GM03348 (cell line): ENCODE measurements at places on chromosomes 1 and 21.

DNA sequence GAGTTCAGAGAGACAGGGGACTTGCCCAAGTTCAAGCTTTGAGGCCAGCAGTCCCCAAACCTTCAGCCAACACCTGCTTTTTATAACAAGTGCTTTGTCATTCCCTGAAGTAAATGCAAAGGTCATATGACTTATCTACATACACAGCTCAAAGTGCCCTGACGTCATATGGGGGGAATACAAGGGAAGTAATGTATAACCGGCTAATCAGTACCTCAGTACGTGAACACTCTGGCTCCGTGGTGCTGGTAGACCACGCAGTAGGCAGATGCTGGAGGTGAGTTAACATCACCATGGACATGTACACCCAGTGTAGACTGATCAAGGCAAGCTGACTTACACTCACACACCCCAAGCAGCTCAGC is 60.0 kb downstream of the BACE2 start:
- no peak for DNase-seq

- no peak for DNase-seq
Measured at GRCh38 chr1:53076165-53076564, 14.2 kb downstream of the PODN start.

- DNase-seq = no peak
Measured at GRCh38 chr1:95168761-95169351, 51.7 kb downstream of the TLCD4 start.

GRCh38 chr1:36614991-36615390 is 132.3 kb upstream of the CSF3R start:
- no peak for DNase-seq

DNA sequence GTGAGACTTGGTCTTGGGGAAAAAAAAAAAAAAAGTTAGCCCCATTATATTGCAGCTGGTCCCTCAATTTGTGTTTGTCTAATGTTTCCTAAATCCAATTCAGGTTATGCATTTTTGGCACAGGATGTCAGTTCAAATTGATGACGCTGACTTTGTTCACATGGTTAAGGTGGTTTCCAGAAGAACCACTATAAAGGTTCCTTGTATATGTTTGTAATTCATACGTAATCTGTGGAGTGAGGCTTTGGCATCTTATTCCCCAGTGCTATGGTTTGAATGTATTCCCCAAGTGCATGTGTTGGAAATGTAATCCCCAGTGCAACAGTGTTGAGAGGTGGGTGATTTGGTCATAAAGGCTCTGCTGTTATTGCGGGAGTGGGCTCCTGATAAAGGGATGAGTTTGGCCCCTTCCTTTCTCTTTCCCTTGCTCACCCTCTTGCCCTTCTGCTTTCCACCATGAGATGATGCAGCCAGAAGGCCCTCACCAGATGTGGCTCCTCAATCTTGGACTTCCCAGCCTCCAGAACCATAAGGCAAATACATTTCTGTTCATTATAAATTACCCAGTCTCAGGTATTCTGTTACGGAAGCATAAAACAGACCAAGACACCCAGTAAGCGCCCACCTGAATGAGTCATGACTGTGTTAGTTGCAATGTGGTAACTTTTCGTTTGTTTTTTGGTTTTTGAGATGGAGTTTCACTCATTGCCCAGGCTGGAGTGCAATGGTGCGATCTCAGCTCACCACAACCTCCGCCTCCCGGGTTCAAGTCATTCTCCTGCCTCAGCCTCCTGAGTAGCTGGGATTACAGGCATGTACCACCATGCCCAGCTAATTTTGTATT is 19.5 kb upstream of the HLCS start:
- no peak for DNase-seq

- DNase-seq = no peak
Measured at GRCh38 chr1:115543247-115543646, 98.5 kb upstream of the VANGL1 start.

- peak; percentile 85 for DNase-seq
Measured at GRCh38 chr1:11645670-11646265, 8.5 kb downstream of the FBXO2 start.

DNA sequence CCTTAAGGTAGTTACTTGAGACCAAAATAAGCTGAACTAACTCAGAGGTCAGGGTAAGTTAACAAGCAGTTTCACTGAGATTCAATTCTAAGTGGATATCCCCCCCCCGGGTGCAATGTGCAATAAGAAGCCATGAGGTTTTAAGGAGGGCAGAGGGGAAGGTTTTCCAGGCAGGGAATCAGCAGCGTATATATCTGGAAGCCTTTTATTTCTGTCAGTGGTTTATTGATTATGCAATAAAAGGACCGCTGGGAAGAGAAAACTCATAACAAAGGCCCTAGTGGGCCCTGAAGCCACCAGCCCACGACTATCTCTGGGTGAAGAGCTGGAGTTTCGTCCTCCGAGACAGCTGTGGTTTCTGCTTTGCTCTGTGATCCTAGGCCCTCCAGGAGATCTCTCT is 53.1 kb upstream of the CTPS1 start:
- no peak for DNase-seq

DNA sequence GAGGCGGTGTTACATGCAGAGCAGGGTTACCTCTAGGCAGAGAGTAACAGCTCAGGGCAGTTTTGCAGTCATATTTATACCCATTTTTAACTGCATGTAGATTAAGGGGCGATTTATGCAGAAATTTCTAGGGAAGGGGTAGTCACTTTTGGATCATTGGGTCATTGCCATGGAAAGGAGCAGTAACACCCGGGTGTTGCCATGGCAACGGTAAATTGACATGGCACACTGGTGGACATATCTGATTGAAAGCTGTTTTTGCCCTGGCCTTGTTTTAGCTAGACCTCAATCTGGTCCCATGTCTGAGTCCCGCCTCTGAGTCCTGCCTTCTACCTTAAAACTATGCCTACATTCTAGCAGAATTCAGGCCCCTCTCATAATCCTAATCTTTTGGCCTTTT is 11.8 kb upstream of the USP1 start:
- no peak for DNase-seq

DNA sequence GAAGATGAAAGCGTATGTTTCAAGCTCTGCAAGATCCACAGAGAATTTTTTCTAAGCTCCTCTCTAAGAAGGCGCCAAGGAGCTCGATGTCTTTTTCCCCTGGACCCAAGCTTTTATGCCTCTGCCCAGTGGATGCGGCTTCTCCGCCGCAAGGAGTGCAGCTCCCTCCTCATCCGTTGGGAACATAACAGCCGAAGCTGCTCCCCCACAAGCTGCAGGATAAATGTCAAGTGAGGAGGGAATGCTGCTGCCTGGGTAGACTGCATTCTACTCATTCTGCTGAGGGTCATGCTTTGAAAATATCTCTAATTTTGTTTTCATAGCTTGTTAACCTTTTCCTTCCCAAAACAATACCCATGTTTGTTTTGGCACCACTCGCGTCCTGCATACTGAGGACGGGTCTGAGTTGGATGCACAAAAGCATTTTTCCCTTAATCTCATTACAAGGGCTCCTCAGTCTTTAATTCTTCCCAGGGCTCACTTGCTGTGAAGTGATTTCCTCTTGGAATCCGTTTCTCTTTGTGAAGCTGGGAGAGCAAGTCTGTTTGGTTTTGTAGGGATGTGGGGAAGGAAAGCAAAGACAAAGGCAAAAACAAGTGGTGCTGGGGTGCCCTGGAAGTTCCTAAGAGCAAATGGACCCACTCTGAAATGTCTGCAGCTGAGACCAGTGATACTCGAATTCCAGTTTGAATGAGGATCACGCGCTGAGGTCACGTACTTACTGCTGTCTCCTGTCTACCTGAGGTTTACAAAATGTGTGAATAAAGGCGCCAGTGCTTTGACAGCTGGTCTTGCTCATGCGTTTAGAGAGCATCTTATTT is 134.0 kb upstream of the IRF2BP2 start:
- peak; percentile 42 for DNase-seq

DNA sequence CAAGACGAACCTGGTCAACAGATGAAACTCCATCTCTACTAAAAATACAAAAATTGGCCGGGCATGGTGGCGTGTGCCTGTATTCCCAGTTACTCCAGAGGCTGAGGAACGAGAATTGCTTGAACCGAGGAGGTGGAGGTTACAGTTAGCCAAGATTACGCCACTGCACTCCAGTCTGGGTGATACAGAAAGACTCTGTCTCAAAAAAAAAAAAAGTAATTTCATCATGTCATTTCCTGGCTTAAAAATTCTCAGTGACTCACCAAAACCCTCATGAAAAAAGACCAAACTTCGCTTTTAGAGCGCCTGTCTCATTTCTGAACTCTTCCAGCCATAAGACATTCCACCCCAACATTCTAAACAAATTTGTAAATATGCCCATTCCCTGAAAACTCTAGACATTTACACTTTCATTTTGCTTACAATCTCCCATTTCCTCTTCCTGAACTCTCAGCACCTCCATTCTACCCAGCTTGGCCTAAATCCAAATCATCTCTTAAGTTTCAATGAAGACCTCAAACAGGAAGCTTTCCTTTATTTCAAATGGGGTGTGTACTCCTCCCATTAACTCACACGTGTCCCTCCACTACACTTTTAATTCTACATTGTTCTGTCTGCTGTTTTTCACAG is 50.5 kb upstream of the PRRC2C start:
- DNase-seq = peak; percentile 63

DNA sequence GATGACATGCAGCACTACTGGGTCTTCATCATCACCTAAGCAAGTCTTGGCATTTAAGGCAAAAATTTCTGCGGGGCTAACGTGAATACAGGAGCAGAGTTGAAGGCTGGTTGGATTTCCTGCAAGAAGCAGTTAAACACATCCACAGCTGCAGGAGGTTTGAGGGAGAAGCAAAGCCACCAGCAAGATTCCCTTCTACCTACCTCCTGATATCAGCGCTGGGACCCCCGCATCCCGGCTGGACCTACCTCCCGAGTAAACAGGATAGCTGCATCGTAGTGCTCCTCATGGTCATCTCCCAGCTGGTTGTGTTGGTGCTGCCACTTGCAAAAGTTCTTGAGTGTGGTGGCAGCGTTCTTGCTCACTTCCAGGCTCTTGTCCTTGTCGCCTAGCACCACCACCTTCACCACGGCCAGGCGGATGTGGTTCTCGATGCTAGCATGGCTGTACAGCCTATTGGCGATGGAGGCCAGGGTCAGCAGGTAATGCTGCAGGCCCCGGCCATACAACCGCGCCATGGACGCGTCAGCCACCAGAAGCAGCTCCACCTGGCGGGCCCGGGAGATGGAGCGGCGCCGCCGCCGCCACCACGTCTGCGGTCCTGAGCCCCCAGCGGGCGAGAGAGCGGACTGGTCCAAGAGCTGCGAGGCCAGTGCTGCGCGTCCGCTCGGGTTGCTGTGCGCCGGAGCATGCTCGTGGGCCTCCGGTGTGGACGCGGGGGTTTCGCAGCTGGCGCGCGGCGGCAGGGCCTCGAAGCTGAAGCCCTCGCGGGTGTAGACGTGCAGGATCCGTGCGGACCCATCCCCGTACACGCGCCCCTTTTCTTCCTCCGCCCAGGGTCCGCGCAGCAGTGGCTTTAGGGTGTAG is 1.6 kb downstream of the ADAMTS5 start:
- DNase-seq = peak; percentile 62

GRCh38 chr1:3688356-3689137 is 36.2 kb downstream of the TP73 start:
- DNase-seq = peak; percentile 42

DNA sequence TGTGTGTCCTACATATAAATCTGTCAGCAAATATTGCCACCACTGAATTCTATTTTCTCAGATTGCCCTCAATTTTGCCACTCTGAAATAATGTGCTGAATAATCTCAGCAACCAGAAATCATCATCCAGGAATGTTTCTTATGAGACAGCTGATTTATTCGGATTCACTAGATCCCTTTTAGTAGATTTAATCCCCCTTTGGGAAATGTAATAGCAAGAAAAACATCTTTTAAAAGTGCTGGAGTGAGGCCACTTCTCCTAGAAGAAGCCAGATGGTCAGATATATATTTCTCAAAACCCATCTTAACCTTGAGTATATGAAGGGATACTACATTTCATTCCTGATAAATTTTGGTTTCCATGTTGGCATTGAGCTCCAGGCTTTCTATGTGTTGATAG is 327.7 kb downstream of the SMYD3 start:
- DNase-seq = no peak

DNA sequence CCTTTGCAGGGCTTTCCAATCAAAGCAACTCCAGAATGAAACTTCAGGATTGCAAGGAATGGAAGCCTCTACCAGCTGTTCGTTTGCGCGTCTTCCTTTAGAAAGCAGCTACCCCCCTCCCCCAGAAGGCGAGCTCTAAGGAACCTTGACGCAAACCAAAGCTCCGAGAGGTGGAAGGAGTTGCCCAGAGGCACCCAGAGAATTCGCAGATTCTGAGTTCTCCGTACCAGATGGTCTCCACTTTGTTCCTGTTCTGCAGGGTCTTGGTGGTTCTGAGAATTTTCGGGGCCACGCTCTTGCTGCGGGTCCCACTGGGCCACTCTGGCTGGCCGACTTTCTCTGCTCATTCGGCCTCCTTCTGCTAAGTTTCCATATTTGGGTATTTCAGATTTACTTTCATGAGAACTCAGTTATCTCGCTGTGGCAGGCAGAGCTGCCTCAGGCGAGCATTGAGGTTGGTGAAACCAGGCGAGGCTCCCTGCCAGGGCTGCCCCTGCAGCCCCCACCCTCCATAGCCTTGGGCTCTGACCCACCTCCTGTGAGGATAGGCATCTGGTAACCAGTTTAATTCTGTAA is 801 bp downstream of the TRAF5 start:
- peak; percentile 77 for DNase-seq

- no peak for DNase-seq
Measured at GRCh38 chr1:77776007-77776700, 3.3 kb upstream of the MIGA1 start.

DNA sequence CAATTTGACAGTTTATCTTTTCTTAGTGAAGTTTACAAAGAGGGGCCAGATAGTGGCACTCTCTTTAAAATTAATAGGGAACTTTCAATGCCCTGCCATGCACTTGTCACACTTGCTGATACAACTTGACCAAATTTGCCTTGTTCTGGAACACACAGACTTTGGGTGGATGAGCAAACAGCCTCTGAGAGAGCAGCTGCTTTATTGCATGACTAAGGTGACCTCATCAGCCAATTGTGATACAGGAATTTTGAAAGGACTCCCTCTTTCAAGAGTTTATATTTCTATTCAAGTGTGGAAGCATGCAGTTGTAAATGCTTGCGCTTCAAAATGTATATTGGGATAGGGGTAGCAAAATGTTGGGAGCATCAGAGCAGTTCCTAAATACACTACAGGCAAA is 2.1 kb upstream of the RGS1 start:
- DNase-seq = peak; percentile 35

- no peak for DNase-seq
Measured at GRCh38 chr1:233672732-233673131, 58.8 kb downstream of the KCNK1 start.

GRCh38 chr1:158652721-158653334 is 33.7 kb downstream of the SPTA1 start:
- peak; percentile 6 for DNase-seq

- DNase-seq = no peak
Measured at GRCh38 chr1:74341702-74342339, 106.6 kb downstream of the TNNI3K start.
